ENCODE measurements at places on chromosomes 6 and 20.

GRCh38 chr6:105785066-105785811 lies 300.9 kb upstream of the PRDM1 start:
- DNase-seq, result no peak

DNA sequence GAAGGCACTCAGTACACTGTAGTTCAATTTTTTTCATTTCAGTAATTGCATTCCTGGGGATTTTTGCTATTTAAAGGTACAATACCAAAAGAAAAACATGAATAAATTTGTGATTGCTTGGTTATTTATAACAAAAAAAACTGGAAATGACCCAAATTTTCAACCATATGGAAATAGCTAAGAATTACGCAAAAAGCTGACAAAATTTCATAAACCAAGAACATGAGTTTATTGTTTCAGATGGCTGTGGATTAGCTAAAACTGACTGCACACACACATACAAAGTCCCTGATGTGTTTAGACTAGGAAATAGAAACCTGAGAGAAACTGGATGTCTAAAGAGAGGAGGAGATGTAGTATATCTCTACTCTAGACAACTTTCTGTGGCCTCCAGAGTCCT lies 718.4 kb upstream of the CHD6 start:
- DNase-seq, result no peak

DNA sequence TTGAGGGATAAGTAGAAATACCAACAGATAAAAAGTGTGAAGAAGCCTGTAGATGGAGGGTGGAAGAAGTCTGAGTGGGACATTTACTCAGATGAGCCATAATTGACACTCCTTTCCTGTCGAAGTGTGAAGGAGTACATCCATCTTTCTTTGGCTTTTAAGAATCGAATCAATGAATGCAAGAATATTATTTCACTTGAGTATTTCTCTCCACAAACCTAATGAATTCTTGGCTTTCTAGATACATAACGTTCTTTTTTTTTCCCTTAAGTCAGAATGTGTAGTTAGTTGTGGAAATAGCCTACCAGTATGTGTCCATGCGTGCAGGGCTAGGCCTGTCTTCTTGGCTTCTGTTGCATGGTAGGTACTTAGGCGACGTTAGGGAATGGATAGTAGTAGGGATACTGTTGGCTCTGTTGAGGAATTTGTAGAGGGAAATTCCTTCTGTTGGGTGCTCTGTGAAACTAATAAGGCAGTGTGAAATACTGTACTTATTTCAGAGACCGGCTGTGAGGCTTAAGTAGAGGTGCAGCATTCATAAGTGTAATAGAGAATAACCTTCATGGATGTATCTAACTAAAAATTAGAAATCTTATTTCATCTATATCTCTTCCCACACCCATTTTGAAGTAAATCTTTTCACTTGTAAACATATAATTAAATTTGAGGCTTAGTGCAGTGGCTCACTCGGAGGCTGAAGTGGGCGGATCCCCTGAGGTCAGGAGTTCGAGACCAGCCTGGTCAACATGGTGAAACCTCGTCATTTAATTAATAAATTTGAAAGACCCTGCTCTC lies 1.5 kb downstream of the RPS18 start:
- DNase-seq, result no peak

- DNase-seq, result no peak
Observed at GRCh38 chr6:46465294-46466165, 25.7 kb downstream of the RCAN2 start.

DNA sequence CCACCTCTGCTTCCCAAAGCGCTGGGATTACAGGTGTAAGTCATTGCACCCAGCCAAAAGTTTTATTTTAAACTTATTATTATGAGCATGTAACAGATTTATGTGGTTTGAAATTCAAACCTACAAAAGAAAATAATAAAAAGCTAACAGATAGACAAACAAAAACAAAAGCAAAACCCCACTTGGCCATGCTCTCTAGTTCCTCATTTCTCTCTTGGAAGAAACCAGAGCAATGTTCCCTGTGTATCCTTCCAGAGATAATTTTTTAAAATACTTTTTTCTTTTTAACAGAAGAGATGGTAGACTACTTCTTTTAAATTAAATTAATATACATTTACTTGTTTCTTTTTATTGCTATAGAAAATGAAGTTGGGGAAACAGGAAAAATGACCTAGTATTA lies 28.0 kb upstream of the SLC17A3 start:
- no peak for DNase-seq

- no peak for DNase-seq
Observed at GRCh38 chr20:44961870-44962267, 1.7 kb upstream of the TOMM34 start.

DNA sequence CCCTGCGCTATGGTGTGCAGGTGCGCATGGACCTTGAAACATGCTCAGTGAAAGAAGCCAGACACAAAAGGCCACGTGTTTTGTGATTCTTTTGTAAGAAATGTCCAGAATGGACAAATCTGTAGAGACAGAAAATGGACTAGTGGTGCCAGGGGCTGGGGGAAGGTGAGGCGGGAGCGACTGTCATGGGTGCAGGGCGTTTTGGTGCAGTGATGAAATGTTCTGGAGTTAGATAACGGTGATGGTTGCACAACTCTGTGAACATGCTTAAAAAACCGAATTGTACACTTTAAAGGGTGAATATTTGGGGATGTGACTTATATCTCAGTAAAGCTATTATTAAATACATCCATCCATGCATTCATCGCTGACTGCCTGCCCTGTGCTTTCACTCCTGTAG lies 31.7 kb upstream of the NTSR1 start:
- DNase-seq, result no peak

- DNase-seq, result no peak
Observed at GRCh38 chr6:41153451-41153850, 696 bp downstream of the TREML1 start.

DNA sequence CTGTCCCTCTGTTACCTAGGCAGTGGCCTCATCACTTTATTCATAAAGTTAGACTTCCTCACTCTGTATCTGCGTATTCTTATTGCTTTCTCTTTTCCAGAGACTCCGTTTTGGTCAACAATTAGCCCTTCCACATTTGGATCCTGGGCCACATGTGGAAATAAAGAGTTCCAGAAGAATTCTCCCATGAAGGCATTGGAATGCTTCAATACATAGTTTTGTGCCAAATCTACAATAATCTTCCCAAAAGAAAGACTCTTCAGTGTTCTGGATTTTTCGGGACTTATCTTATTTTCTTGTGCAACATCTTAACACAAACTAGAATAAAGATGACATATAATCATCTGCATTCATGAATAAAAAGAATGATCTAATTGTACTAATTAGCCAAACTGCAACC lies 187.7 kb upstream of the BMP2 start:
- DNase-seq, result no peak
